ENCODE measurements at places on chromosomes 6 and 20.

- no peak for DNase-seq
Measured at GRCh38 chr6:19831358-19831757, 5.8 kb upstream of the ID4 start.

DNA sequence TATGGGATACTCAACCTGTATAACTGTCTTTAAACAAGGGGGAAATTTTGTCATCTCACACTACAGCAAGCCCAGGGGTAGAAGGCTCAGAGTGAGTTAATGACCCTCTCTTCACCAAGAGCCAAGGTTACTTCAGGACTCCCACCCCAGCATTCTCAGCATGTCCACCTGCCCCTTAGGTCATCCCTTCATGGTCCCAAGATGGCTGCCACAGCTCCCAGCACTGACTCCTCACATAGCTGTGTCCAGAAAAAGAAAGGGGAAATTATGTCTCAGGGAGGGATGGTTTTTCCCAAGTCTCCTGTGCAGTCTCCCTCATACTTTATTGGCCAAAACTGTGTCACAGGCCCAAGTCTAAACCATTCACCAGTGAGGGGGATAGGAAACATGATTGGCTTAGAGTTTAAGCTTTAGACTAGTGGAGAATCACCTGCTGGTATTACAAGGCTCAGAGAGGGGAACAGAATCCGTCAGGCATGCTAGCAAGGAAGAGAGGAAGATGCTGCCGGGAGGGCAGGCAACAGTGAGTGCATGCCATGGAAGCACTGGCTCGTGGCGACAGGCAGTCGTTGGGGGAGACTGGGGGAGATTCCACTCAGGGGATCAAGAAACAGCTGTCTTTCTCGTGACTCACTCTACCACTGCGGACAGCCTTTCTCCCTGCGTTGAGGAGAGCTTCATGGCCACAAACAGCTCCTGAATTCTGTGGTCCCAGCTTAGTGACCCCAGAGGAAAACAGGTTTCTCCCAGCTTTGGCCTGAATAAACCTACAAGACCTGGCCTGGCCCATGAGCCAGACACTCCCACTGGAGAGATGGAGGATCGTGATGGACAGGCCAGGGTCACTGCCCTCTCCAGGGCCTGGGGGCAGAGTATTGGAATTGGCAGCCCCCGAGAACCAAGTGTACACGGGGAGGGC, 37.2 kb downstream of the HM13 start:
- no peak for DNase-seq

GRCh38 chr6:124330197-124330596, 526.5 kb downstream of the NKAIN2 start:
- no peak for DNase-seq

GRCh38 chr6:11218538-11219399, 13.7 kb downstream of the NEDD9 start:
- no peak for DNase-seq

DNA sequence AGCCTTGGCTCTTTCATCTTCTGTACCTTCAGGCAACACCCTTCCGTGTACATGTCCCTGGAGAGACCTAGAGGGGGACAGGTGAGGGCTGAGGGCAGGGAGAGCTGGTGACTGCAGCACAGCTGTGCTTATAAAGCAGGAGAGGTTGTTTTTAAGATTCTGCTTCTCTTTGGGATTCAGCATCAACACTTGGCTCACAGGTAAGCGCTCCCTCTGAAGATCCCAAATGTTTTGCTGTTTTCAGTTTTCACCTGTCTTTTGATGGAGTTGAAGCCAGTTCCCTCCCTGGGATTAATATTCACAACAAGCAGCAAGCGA, 19.4 kb upstream of the TRAF3IP2 start:
- no peak for DNase-seq
